Stimulated activated CD8-positive, alpha-beta memory T cell treated with anti-CD3 and anti-CD28 coated beads, Interleukin-15, amount 100 ng/mL, for 48 hours (primary cell): ENCODE measurements at places on chromosomes 1 and 21.
A peak's percentile ranks its signal among the peaks of the same experiment; 100 is the strongest.

- DNase-seq: no peak
Observed at GRCh38 chr1:38076038-38076437, 29.4 kb upstream of the POU3F1 start.

DNA sequence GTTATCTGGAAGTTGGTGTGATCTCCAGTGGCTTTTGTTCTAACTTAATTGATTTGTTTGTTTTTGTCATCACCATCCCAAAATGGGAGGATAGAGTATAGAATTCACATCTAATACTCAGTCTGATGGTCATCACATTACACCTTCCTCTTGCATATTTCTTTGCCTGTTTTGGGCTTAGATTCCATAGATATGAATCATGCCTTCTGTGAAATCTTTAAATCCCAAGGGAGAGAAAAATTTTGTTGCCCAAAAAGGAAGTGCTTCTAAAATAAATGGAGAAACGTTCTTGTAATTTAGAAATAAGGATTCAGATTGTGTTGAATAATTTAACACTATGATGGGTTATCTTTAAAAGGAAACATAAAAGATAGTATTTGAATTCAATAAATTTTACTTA is 446.0 kb upstream of the LRRC7 start:
- no peak for DNase-seq

GRCh38 chr1:53324321-53324720 is 3.5 kb downstream of the LRP8 start:
- DNase-seq: no peak

GRCh38 chr1:145885738-145886287 is at the start of gene ANKRD35:
Gene ANKRD35, minus strand, starts transcription at chr1:145885866. Its CDS starts 108 bp downstream, at chr1:145885758.
- DNase-seq: peak; percentile 79

DNA sequence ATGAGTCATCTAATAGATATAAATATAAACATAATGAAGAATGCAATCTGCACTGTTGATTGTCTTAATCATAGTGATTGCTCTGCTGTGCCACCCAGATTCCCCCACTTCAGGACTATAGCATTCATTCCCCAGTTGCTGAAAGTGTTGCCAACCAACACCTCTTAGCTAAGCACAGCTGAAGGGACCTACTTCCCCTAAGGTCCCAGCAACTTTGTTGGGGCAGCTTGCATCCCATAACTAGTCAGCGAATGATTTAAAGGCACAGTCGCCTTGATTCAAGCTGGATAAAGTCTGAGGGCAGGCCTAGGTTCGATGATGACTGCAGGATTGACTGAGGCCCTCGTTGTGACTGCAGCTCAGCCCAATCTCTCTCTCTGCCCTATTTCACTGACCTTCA is 14.3 kb upstream of the RGS1 start:
- no peak for DNase-seq

DNA sequence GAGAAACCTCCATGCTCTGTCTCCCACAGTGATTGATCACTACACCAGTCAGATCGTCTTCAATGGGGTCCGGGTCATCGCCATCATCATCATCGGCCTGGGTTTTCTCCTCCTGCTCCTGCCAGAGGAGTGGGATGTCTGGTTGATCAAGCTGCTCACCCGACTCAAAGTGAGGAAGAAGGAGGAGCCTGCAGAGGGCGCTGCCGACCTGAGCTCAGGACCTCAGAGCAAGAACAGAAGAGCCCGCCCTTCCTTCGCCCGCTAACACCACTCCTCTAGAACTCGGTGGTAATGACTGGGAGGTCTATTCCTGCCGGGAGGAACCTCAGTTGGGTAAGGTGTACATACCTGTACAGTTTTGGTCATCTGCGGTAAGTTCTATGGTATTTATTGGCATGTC is 50.3 kb upstream of the COA6 start:
- DNase-seq: peak; percentile 20

DNA sequence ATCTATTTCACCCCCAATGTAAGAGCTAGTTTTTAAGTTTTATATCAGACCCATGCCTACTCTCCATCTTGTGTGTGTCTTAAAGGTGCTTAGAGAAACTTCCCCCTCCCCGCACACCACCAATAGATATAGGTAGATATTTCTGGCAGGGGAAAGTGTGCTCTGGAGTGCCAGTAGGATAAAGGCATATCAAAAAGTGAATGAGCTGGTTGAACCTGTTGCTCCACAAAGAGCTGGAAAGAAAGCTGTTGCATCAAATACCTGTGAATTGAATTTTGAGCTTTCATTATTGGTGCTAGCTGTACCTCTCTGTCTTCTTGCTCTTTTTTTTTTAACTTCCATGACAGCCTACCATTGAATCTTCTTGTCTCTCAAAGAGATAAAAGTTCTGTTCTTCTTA is 32.8 kb downstream of the ARID1A start:
- DNase-seq: no peak

- DNase-seq: no peak
Observed at GRCh38 chr1:181898773-181899172, 162.7 kb downstream of the ZNF648 start.

GRCh38 chr1:59292562-59292961 is 4.3 kb upstream of the FGGY start:
- no peak for DNase-seq

- DNase-seq: no peak
Observed at GRCh38 chr1:245484176-245484575, 329.4 kb downstream of the KIF26B start.

DNA sequence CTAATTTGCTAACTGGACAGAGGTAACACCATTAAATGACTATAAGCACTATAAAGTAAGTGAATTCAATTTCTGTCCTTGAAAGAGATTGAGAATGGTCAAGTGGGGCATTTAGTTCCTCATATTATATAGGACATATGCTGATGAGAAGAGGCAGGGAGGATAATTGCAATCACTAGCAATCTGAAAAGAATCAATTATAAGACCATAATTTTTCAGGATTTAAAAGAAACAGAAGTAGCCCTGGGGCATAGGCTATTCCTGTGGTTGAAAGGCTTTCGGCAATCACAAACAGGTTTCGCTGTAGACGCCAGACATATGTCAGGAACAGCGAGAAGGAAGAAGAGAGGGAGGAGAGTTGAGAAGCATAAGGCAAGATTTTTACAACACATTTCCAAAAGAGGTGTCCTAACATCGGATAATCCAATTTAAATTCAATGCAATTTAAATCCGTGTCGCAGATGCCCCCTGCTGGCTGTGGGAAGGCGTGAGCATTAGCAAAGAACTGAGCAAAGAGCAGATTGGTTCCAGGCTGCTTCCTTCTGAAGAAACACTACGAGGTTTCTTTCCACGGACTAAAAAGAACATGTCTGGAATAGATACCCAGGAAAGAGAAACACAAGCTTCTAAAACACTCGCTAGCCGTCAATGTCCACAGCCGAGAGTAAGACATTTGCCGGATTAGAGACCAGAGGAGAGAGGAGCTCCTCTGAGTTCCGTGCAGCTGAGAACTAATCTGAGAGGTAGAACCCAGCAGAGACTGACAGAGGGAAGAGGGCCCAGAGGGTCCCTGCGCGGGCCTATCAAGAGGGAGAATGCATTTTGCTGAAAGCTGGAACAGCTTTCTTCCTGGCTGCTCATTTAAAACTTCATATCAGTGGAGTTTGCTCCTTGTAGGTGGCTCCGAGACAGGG is 27.9 kb downstream of the RGS5 start:
- peak; percentile 3 for DNase-seq

- no peak for DNase-seq
Observed at GRCh38 chr1:145773423-145773822, 50.5 kb downstream of the RNF115 start.

DNA sequence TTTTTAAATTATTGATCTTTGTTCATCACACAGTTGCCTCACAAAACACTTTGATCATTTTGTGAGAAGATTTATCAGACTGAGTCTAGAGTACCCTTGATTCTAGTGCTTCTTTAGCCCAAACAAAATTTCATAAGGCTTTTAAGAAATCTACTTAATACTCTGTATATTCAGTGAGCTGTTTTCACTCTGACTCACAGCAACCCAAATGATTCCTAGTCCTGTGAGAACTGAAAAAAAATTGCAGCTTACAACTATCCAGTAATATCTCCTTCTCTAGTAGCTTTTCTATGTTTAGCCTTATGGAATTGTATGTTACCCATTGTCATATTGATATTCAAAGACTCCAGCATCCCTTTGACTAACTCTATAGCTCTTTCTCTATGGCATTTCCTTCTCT is 915.6 kb downstream of the AMY1C start:
- no peak for DNase-seq

- DNase-seq: no peak
Observed at GRCh38 chr1:114082867-114083585, 70.6 kb downstream of the SYT6 start.

GRCh38 chr1:235018161-235018560 is 110.5 kb downstream of the TOMM20 start:
- DNase-seq: no peak

DNA sequence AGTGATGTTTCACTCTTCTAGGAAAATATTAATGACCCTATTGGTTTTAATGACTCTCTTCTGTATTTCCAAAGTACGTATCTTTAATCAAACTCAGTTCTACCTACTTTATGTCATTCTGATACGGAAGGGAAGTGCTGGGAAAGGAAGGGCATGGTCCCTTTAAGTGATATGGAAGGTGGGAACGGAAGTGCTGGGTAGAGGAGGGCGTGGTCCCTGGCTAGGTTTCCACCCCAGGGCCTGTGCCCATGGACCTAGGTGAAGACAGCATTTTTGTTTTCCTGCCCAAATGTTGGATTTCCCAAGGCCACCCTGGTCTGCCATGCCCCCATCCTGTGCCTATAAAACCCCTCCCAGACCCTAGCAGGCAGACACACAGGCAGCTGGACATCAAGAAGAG is 24.0 kb downstream of the RGS4 start:
- DNase-seq: no peak

DNA sequence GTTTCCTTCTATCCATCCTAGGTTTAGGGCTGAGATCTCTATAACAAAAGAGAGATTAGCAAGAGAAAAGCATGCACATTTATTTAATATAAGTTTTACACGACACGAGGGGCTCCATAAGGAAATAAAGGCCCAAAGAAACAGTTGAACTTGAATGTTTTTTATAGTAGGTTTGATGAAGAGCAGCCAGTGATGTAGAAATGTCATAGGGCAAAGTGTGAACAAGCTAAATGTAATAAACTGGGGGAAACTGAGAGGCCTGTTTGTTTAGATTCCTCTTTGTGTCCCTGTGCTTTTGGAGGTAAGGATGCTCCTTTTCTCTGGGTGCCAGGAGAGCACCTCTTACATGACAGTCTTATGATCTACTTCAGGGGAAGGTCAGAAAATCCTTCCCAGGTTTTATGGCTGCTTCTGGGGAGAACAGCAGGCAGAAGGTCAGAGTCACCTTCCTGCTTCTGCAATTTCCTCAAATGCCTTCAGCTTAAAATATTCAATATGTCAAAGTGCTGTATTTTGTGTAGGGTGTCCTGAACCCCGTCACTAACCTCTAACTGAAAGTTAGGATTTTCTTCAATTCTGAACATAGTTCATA is 9.5 kb upstream of the HORMAD1 start:
- DNase-seq: no peak

DNA sequence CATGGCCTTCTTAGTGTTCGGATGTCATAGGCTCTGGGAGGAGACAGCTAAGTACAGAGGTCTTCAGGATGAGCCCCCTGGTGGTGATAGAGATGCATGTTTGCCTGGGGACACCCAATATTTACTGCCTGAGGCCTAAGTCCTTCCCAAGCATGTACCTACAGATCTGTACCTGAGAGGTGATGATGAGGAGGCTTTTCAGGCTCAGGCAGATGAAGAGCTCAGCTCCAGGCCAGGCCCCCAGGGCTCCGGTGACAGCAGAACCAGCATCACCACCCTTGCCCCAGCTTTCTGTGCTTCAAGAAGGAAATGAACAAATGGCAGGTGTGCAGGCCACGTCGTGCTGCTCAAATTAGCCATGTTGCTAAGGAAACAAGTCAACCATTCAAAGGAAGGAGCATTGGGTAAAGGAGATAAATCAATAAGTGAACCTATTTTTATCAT is 21.1 kb downstream of the CACNA1E start:
- DNase-seq: no peak
